ENCODE measurements at places on chromosomes 11 and 22.

DNA sequence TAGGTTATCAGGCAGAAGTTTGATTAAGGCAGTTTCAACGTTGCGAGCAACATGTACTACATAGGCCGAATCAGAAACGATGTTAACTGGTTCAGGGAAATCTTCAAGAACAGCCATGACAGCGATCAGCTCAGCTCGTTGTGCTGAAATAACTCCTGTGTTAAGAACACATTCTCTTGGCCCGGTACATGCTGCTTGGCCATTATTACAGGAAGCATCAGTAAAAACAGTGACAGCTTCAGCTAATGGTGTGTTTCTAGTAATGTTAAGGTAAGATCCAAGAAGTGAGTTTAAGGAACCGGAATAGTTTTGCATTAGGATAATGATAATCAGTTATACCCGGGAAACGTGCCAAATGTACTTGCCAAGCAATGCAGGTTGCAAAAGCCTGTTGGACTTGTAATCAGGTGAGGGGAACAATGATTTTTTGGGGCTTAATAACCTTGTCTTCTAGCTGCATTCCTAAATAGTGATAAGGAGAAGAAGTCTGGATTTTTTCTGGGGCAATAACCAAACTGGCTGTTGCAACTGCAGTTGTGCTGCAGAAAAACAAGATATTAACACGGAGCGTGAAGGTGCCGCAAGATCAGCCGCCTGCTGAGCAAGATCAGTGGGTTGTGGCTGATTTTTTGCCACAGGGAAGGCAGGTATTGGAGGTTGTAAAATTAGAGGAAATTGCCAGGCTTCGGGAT lies 14.3 kb downstream of the OR52K1 start:
- no peak for DNase-seq

DNA sequence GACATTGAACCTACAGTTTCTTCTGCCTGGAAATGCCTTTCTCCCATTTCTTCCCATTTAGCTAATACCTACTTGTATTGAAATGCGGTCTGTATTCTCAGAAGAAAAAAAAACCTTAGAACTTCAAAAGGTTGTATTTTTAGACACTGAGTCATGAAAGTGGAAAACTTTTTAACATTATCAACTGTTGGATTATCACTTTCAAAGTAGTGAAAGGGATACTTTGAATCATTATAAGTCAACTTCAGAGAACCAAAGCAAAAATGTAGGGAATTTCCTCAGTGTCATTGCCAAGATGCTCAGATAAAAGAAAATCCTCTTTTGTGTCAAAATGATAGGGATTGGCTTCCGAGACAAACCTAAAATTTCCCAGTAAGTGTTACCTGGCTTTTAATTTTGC lies 6.6 kb downstream of the HOATZ start:
- DNase-seq, result no peak

- DNase-seq, result no peak
Measured at GRCh38 chr11:96085319-96085930, 161.5 kb upstream of the MTMR2 start.

- no peak for DNase-seq
Measured at GRCh38 chr11:116582571-116582970, 190.2 kb downstream of the BUD13 start.

DNA sequence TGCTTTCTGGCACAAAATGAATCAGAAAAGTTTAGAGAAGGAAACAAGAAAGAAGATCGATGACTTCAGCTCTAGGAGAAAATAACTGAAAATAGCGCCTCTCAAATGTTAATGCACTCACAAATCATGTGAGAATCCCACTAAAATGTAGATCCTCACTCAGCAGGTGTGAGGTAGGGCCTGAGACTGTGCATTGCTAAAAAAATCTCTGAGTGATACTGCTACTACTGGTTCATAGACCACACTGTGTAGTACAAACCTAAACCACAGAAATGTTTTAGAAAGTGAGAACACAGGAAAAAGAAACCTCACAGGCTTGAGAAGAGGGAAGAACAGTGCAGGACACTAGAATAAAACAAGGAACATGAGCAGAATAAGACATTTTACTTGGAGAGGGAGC lies 2.0 kb downstream of the OR8D4 start:
- no peak for DNase-seq

DNA sequence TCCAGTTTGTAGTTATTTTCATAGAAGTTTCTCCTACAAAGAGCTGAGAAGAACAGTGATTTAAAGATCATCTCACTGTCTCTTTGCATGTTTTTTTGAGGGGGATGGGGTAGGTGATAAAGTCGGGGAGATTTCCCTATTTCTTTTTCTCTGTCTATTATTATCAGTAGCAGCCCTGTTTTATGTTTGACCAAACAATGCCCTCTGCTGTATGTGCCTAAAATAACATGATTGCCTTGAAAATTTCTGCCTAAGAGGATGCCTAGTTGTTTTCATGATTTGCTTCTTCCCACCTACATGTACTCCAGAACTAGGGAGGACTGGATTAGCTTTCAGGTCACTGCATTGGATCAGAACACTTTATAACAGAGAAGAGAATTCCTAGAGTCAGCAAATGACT lies 1330.2 kb downstream of the LRRC4C start:
- no peak for DNase-seq

GRCh38 chr11:91433284-91434010 lies 791.2 kb upstream of the FAT3 start:
- no peak for DNase-seq

DNA sequence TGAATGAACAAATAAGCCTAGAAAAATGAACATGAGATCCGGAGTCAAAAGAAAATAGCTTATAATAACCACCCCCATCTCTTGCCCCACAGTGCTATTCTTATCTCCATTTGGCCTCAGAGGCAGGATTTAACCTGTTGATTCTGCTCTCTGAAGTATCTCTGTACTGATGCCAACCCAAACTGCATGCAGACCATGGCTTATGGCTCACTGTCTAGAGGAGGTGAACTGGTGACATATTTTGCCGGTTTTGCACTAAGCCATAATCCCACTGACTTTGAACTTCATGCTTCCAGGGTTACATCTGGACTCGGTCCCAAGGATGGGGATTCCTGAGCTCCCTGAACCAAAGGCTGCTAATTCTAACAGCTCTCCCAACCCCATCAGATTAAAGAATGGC lies 397.1 kb downstream of the TENM4 start:
- no peak for DNase-seq

DNA sequence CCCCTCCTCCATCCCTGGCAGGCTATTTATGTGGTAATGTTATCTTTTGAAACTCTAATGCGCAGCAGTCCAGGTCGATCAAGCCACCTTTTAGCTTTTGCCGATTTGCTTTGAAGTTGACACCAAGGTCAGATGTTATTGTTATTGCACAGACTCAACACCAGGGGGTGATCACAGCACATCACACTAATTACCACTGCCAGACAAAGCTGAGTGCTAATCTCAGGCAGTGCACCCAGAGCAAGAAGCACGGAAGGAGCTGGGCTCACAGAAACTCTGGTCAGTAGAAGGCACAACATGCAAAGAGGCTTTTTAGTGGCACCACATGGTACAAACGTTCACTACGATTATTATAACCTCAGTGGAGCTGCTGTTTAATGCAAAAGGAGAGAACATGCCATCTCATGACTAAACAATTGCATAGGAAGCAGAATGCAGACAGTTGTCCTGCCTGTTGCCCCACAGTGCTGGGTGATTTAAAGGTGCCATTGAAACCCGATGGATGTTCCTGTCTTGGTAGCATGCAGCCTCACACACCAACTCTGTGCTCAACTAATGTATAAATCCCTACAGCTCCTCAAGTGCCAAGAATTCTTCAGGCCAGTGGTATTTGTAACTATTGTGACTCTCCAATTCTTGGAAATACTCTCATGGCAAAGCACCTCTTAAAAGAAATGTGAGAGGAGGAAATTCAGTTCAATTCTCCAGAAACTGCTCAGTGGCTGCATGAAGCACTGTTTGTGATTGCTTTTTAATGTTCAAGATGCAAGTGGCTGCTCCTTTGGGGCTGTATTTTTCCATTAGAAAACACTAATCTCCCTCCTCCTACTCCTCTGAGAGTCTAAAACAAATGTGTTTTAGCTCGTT lies 353.9 kb upstream of the DDI1 start:
- DNase-seq, result peak; percentile 60

DNA sequence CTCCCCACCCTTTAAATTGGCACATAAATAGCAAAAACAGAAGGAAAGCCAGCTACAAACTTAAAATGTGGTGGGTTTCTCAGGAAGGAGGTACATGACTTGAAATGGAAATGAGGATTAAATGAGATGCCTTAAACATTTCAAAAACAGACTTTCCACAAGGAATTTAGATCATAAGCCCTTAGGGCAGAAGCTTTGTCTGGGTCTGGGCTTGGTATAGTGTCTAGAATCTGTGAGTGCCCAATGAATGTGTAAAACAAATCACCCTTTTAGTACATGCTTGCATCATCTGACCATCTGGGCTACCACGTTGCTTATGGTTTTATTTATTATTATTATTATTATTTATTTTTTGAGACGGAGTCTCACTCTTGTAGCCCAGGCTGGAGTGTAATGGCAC lies 37.1 kb upstream of the CREB3L1 start:
- peak; percentile 20 for DNase-seq

- no peak for DNase-seq
Measured at GRCh38 chr11:64357904-64358535, 942 bp upstream of the RPS6KA4 start.

DNA sequence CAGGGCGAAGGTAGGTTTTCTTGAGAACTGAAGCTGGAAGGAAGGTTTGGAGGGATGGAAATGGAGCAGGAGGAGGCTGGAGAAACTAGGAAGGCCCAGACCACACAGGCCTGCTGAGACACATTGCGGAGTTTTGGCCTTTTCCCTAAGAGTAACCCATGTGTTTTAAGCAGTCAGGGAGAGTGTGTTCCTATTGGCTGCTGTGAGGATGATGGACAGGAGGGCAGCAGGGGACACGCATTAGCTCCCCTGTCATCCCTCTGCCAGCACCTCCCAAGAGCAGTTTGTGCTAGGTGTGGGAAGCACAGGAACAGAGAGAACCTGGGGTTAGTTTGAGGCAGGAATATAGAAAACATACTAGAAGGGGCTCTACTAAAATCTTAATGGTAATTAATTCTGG lies 842.1 kb downstream of the TBC1D22A start:
- no peak for DNase-seq

- no peak for DNase-seq
Measured at GRCh38 chr11:7642747-7643146, 30.6 kb downstream of the CYB5R2 start.

DNA sequence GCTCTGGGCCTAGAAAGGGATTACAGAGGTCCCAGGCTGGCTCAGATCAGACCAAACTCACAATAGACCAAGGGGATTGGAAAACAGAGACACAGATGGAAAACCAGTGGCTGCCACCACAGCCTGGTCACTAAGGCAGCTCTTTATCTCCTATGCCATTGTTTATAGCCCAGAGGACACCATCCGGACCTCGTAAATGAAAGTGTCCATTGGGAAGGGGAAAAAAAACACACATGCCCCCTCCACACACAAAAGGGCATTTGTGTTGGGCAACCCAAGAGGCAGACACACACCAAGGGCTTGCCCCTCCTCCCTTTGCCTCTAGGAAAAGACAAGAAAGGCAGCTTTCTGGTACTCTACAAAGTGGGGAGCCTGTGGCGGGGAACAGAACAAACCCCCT lies 85.9 kb downstream of the GAB2 start:
- no peak for DNase-seq

DNA sequence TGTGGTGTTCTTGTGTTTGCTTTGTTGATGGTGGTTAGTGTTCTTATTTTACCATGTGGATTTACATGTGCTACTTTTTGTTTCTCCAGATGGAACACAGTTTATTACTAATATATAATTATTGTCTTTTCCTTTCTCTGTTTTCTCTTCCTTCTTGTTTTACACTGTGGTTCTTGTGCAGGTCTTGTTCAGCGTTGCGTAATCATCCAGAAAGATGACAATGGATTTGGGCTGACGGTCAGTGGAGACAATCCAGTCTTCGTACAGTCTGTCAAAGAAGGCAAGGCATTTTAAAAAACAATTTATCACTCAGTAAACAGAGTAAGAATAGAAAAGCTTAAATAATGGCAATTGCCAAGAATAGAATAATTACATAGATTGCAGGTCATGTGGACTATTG lies 84.4 kb downstream of the ARHGEF12 start:
- no peak for DNase-seq

DNA sequence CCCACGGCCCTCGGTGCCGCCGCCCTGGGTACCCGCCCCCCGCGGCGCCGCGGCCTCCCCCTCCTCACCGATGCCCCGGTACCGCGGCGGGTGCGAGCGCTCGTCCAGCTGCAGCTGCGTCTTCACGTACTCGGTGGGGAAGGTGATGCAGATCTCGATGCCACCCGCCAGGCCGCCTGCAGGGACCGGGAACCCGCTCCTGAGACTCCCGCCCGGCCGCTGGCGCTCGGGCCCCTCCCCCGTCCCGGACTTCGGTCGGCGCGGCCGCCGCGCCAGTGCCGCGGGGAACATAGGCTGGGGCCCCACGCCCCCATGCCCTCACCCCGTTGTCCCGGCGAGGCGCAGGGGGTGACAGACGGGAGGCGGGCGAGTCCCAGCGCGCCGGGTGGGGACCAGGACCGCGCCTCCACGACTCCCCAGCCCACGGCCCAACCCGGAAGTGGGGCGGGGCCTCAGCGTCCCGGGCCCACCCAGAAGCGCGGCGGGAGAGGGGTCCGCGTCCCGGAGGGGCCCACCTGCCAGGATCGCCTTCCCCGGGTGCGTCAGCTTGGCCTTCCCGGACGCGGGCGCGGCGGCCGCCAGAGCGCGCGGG lies 375 bp downstream of the SLC25A1 start:
- no peak for DNase-seq

- DNase-seq, result no peak
Measured at GRCh38 chr22:19940536-19941364, 822 bp upstream of the COMT start.

- peak; percentile 99 for DNase-seq
Measured at GRCh38 chr11:10899121-10899830, 41.4 kb upstream of the ZBED5 start.

DNA sequence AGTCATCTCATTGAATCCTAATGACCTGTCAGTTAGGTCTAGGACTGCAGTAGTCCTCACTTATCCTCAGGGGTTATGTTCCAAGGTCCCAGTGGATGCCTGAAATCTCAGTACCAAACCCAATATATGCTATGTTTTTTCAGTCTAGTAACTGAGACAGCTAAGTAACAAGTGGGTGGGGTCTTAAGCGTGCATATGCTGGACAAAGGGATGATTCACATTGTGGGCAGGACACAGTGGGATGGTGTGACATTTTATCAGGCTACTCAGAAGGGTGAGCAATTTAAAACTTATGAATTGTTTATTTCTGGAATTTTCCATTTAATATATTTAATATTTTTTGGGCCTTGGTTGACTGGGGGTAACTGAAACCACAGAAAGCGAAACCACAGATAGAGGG lies 29.0 kb downstream of the DDX10 start:
- peak; percentile 56 for DNase-seq

DNA sequence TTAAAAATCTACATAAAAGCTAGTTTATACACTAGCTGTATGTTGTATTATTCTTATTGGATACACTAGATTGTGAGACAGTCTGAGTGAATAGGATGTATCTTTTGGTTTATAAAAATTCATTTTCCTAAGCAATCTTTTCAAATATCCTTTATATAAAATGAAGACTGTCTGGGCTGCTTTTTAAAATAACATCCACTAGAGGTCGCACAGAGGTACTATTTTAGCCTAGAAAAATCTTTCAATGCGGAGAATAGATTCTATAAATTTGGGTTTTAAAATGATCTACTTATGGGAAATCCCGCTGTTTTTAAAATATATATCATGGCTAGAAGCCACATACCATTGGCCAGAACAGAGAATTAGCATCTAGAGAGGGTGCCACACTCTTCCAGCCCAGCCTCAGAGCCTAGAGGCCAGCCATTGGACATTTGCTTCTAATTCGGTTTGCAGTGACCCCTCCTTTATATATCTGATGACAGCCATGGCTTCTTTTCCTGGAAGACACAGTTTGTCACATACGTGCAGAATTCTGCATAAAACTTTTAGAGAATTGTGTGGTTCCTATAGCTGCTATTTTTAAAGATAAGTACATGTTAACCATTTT lies 7.3 kb downstream of the C11orf97 start:
- no peak for DNase-seq
